ENCODE measurements at places on chromosomes 2 and 18.
A peak's percentile ranks its signal among the peaks of the same experiment; 100 is the strongest.

DNA sequence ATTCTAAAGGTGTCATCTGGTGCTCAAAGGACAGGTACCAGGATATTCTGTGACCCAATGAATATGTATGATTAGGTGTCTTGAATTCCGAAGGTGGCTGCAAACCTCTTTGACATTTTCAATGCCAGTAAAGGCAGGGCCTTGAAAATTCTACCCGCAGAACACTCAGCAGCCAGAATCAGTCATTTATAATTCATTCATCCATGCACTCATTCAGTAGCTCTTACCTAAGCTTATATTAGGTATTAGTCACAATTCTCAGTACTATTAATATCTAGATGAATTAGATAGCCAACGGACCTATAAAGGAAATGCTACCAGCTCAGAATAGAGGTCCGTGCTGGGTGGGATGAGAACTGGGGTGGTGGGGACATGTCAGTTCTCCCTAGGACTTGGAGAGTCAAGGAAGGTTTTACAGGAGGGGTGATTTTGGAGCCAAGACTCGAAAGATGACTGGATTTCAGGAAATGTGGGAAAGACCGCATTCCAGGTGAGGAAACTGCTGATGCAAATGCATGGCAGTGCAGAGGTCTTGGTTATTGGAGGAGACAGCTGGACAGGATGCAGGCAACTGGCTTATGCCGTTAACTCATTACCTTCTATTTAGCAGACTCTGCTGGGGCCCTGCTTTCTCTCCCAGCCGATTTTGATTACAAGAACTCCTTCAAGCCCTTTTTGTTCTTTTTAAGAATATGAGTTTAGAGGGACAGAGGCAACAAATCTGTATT, 7.2 kb downstream of the TRIB2 start:
- DNase-seq = no peak

GRCh38 chr2:237421542-237422116, 7.7 kb upstream of the COL6A3 start:
- DNase-seq = peak; percentile 68

- no peak for DNase-seq
Measured at GRCh38 chr18:2923464-2923863, 76.7 kb downstream of the EMILIN2 start.

- DNase-seq = no peak
Measured at GRCh38 chr18:74063023-74063422, 84.6 kb downstream of the FBXO15 start.

DNA sequence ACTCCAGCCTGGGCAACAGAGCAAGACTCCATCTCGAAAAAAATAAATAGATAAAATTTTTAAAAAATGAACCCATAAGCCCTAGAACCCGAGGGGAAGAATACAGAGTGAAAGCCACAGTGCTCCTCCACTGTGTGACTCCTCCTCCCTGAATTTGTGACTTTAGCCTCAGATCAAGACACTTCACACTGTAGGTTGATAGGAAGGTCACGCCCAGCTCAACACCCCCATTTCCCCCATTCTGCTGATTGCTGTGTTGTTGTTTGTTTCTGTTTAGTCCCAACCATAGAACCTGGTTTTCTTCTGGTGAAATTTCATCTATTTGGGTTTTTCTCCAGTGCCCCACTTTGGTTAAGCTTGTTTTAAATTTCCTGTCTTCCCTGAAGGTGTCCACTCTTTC, 102.2 kb downstream of the VIT start:
- no peak for DNase-seq

- no peak for DNase-seq
Measured at GRCh38 chr2:200373231-200373630, 66.7 kb downstream of the SPATS2L start.

GRCh38 chr2:176926453-176926852, 286.1 kb upstream of the HNRNPA3 start:
- DNase-seq = no peak

GRCh38 chr2:33395655-33396249, 80.7 kb upstream of the RASGRP3 start:
- DNase-seq = no peak

- no peak for DNase-seq
Measured at GRCh38 chr2:205053827-205054410, 508.6 kb downstream of the PARD3B start.

- no peak for DNase-seq
Measured at GRCh38 chr18:36905571-36905970, 76.6 kb downstream of the KIAA1328 start.

GRCh38 chr2:15940661-15941480, 521 bp downstream of the MYCN start:
- no peak for DNase-seq

- DNase-seq = no peak
Measured at GRCh38 chr2:109392816-109393661, 220.7 kb downstream of the SEPTIN10 start.

DNA sequence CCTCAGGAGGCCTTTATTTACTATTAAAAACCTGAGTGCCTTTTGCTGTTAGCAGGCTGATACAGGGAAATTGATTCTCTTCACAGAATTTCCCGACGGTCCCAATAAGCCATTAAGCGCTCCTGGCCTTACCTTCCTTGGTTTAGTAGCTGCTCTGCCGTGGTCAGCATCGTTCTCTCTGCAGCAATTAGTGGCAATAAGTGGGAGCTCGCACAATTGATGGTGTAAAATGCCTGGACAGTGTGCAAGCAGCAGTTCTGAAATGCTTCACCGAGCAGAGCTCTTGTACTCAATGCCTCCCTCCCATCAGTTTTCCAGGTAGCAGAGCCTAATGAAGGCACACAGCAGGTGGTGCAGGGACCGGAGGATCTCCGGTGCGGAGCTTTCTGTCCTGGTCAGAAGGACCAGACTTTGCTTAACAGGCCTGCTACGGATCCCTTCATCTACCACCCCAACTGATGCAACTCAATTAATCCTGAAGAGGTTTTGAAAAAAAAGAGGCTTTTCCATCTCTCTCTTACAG, 1.1 kb upstream of the LINC00305 start:
- no peak for DNase-seq

DNA sequence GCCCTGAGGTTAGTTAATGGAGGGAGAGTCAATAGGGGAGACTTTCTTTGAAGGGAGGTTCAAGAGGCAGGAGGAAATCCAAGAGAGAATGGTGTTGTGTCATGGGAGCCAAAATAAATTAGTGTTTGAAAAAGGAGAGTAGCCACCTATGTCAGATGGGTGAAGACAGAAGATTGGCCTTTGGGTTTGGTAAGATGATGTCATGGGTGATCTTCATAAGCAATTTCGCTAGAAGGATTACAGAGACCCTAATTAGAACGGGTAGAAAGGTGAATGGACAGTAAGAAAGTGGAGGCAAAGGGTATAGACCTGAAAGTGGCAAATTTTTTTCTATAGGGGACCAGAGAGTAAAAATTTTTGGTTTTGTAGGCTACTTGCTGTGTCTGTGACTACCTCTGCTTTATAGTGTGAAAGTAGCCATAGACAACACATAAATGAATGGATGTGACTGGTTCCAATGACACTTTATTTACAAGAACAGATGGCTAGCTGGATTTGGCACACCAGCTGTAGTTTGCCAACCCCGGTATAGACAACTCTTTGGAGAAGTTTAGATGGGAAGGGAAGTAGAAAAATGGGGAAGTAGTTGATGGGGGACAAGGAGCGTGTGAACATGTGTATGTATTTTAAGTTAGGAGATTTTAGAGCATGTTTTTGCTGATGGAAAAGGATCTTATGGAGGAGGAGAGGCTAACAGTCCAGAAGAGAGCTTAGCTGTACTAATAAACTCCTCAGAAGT, 9.3 kb downstream of the STAMBP start:
- no peak for DNase-seq

- DNase-seq = no peak
Measured at GRCh38 chr2:119248311-119248710, 24.7 kb downstream of the STEAP3 start.

- DNase-seq = no peak
Measured at GRCh38 chr2:114192362-114192761, 250.1 kb upstream of the DPP10 start.

- DNase-seq = no peak
Measured at GRCh38 chr2:149119368-149119767, 80.9 kb downstream of the LYPD6B start.

- no peak for DNase-seq
Measured at GRCh38 chr2:143029141-143029540, 100.1 kb upstream of the ARHGAP15 start.

DNA sequence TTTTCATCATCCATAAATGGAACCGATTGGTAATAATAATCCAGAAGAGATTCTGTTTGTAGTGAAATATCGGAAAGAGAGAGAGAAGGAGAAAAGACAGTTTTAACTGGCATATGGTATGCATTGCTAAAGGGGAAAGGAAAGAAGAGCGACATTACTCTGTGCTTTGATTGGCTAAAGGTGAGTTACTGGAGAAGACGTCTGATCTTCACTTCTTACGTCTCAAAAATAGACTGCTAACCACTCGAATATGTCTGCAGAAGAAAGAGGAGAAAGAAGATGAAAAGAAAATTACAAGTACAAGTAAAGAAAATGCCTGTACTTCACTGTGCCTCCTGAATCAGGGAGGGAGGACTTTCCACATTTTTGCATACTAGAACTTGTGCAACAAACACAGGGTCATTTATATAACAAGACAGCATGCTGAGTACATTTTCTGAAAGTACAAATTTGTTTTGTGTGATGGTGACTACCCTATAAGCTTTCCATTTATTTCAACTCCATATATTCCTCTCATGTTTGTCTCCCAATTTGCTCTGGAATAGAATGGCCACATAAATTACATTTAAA, 787.2 kb downstream of the RNF144A start:
- no peak for DNase-seq

DNA sequence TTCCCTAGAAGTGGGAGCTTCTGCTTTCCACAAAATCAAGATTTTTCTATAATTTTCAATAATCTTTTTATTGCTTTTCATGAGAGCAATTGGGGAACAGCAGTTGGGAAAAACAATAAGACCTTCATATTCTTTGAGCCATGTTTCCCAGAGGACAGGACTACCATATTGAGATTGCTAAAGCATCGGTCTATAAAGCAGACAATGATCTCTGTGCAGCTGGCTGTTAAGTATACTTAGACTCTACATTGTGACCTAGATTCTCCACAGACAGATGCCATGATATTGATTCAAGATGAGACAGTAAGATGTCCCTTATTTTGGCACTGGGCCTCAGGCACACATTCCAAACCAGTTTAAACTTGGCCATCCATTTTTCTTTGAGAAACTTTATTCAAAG, 1178.7 kb downstream of the SUCLG1 start:
- DNase-seq = no peak

- DNase-seq = no peak
Measured at GRCh38 chr2:47217277-47217676, 62.2 kb upstream of the STPG4 start.
